Amygdala (tissue), 56 donors: ENCODE measurements at places on chromosomes 7 and 10.

DNA sequence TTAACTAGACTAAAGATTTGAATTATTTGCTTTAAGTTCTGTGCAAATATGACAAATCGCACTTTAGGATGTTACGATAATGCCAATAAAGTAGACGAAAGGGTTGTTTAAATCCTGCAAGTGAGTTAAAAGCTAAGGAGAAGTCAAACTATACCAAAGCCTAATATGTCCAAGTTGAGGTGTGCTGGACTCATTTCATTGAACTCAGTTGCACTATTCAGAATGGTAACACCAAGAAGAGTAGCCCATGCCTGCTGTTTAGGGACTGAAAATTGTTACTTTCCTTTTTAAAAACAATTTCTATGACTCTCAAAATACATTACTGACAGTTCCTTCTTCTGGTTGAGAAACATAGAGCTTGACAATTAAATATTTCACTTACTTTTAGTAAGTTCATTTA lies 766.3 kb downstream of the DNAJB9 start:
- DNase-seq: no peak

DNA sequence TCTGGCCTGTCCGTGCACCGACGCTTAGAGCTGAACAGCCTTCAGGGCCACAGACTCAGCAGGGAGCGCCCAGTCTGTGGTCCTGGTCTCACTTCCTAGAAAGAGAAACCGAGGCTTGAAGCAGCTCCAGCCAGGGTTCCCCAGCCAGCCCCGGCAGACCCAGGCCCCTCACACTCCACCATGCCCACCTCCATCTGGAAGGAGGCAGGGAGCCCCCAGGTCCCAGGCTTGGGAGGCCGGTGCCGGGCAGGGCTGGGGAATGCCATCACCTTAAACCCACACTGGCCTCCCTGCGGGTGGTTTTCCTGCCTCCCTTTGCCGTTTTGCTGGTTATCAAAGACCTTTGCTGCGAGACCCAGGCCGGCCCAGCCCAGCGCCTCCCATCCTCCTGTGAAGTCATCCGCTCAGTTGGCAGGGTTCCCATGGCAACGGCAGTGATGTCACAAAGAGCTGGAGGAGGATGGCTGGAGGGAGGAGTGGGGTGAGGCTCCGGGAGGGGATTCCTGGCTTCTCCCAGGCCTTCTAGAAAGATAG lies 24.0 kb downstream of the ELFN1 start:
- DNase-seq: peak; percentile 71

DNA sequence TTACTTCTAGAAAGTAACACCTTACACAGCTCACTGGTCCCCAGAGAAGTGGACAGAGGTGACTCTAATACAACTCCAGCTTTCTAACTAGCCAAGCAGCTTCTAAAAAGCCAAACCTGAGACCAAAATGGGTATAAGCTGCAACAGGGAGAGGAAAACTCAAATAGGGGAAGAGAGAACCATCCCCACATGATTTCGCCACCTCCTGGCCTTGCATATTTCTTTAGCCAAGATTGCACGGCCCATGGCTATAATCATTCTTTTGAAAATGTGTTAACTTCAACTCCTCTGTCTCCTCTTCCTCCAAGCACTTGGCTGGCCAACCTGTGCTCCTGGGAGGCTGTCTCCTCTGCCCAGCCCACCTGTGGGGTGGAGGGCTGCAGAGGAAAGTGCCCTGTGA lies 28.7 kb downstream of the NUP42 start:
- DNase-seq: no peak

DNA sequence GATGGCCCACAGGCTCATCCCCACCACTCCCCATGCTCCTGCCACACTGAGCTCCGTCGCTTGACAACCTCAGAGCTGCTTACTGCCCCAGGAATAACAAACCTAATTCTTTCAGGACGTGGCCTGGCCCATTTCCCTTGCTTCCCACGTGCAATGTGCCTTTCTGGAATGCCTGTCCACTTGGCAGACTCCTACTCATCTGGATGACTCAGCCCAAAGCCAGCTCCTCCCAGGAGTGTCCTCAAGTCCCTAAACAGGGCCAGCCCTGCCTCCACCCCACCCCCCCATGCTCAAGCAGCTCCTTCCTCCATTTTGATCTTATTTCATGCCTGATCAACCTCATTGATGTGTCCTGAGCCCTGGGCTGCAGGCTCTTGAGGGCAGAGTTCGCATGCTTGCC lies 164.9 kb upstream of the RNF32 start:
- DNase-seq: no peak

DNA sequence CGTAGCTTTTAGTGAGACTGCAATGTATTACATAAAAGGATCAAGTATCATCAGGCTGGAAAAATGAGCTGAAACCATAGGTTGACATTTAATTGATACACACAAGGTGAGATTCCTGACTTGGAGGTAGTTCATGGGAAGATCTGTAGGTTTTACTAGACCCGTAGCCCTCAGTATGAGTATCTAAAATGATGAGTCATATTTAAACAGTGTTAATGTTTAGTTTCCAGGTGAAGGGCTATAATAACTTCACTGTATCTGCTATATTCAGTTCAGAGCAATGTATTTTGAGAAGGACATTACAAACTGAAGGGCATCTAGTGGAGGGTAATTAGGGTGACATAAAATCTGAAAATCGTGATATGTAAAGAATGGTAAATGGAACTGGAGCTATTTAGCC lies 35.0 kb downstream of the ENTPD1 start:
- DNase-seq: no peak

- no peak for DNase-seq
These were observed 107.4 kb downstream of the CLEC2L start for GRCh38 chr7:139630643-139631519.

GRCh38 chr7:97499204-97499603 lies 232.7 kb upstream of the TAC1 start:
- DNase-seq: no peak

- DNase-seq: no peak
These were observed 286.8 kb downstream of the RPS24 start for GRCh38 chr10:78320506-78320905.

DNA sequence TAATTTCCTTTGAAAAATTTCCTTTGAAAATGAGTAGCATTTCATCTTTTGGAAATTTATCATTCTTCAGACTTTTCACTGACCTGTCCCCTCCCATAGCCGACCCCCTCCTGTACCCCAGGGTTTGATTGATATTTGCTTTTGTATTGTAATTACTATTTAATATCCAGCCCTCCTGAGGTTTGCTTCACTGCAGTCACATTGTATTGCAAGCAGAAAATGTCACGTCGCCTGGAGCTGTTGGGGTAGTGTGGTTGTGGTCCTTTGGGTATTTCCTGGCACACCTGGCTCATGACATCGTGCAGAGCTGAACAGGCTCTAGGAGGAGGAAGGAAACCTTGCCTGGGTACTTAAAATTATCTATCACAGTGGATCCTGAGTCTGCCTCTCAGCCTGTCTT lies 116.1 kb downstream of the INSYN2A start:
- DNase-seq: no peak

- DNase-seq: peak; percentile 73
These were observed 30.2 kb upstream of the ANKRD2 start for GRCh38 chr10:97542169-97543024.

GRCh38 chr7:73885433-73885974 lies 24.5 kb downstream of the TMEM270 start:
- DNase-seq: no peak

- no peak for DNase-seq
These were observed 441 bp downstream of the BMI1 start for GRCh38 chr10:22321156-22321923.

- DNase-seq: no peak
These were observed 329.5 kb downstream of the RNLS start for GRCh38 chr10:88253622-88254021.
